ENCODE measurements at places on chromosomes 1 and 21.

DNA sequence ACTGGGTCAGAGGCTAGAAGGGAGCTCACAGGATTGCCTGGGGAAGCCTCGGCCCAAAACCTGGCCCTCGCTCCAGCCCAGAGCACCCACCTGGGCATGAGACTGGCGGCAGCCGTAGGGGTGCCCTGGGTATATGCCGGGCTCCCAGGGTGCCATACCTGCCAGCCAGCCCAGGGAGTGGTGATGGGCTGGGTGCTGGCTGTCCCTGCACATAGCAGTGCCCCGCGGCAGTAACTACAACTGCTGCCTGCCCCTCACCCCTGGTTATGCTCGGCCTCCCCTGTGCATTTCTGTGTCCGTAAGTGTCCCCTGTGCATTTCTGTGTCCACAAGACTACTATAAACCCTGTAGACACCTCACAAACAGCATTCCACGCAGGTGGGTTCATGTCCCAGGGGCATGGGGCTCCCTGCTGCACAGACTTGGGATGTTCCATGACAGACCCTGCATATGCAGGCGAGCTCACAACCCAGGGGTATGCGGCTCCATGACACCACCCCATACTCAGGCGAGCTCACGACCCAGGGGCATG lies 5.8 kb upstream of the SPATC1L start:
- DNase-seq = no peak

- DNase-seq = no peak
Measured at GRCh38 chr1:25697435-25698217, 81.0 kb downstream of the MAN1C1 start.

GRCh38 chr1:43796111-43796581 lies 88.8 kb downstream of the ST3GAL3 start:
- DNase-seq = no peak

DNA sequence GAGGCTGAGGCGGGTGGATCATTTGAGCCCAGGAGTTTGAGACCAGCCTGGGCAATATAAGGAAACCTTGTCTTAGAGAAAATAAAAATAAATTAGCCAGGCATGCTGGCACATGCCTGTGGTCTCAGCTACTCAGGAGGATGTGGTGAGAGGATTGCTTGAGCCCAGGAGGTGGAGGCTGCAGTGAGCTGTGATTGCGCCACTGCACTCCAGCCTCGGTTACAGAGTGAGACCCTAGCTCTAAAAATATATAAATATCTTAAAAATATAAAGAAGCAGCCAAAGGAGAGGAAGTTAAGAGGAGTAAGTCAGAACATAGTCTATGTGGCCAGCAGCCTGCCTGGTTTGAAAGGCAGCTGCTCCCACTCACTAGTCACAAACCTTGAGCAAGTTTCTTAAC lies 4.5 kb upstream of the IL10RB start:
- no peak for DNase-seq

DNA sequence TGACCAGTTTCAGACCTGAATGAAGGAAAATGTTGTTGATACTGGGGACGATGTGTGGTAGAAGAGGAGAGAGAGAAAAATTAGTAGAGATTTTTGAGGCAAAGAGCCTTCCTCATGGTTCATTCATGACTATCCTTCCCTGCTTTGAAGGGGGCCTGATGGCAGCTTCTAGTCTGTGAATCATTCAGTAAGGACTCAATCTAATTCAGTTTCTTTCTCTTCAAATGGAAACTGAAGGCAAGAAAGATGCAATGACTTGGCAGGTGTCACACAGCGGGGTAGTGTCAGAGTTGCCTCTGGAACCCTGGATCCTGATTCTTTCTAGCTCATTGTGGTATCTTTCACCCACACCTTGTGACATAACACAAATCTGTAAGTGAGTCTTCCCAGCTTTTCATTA lies 14.9 kb upstream of the CD5L start:
- DNase-seq = no peak

DNA sequence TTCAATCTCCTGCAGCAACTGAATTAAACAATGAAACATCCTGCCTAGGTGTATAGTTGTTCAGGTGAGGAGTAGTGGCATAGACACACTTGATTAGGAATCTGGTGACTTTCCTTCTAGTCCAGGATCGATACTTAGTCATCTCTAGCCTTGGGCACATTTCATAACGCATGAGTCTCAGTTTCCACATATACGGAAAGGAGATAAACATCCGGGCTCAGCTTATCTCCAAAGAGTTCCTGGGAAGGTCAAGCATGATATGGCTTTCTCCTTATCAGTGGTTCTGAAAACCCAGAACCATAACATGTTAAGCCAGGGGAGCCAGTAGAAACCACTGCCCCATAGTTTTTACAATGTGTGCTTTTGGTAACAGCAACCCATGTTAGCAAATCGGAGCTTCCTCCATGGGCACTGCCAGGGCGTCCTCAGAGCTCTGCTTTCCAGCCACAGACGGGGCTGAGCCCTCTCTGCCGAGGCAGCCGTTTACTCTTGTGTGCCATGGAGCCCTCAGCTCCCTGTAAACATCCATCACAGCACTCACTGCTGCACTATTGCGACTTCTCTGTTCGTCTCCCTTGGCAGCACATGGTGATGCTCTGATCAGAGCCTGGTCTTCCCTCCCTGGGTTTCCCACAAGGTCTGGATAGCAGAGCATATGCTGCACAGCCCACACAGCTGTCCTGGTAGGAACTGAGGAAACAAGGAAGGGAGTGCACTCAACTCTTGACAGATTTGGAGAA lies 34.6 kb downstream of the RUNX1 start:
- DNase-seq = no peak
